ENCODE measurements at places on chromosomes 5 and 9. TPM values are rescaled to one million over a fixed set of nuclear protein-coding genes. Genes with fewer than 3 reads are reported as not detected.
A peak's percentile ranks its signal among the peaks of the same experiment; 100 is the strongest.

GRCh38 chr9:114430457-114430856 is 42.7 kb upstream of the AKNA start:
- peaks cover 5% of the 10 kb centered on the region for H3K4me1 ChIP-seq
- H3K27me3 ChIP-seq: no peaks in the 10 kb centered on the region
- H3K27ac ChIP-seq: no peak overlapping the region
- no peaks in the 10 kb centered on the region for H3K36me3 ChIP-seq
- no peak for DNase-seq
- no peak overlapping the region for H3K4me3 ChIP-seq

DNA sequence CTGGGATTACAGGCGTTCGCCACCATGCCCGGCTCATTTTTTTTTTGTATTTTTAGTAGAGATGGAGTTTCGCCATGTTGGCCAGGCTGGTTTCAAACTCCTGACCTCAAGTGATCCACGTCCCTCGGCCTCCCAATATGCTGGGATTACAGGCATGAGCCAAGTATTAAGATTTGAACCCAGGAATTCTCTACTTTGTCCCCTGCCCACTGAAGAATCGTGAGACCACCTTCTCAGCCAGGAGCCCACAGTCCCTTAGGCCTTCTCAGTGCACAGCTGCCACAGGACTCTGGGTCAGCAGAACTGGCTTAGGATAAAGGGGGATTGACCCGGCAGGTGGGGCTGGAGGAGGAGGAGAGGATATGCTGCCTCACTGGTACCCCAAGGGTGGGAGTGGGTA is 13.4 kb downstream of the OLFML2A start:
- no peaks in the 10 kb centered on the region for H3K27me3 ChIP-seq
- no peak overlapping the region for H3K27ac ChIP-seq
- H3K36me3 ChIP-seq: peaks cover 16% of the 10 kb centered on the region

GRCh38 chr5:108472237-108472636 is 90.3 kb upstream of the FBXL17 start:
- H3K4me3 ChIP-seq: no peak overlapping the region
- peaks cover 3% of the 10 kb centered on the region for H3K27me3 ChIP-seq
- no peak overlapping the region for H3K27ac ChIP-seq
- peaks cover 3% of the 10 kb centered on the region for H3K4me1 ChIP-seq
- H3K36me3 ChIP-seq: no peaks in the 10 kb centered on the region

- no peak overlapping the region for H3K4me3 ChIP-seq
- DNase-seq: no peak
- H3K4me1 ChIP-seq: peaks cover 5% of the 10 kb centered on the region
- no peaks in the 10 kb centered on the region for H3K36me3 ChIP-seq
Observed at GRCh38 chr9:97526895-97527575, 25.6 kb downstream of the TMOD1 start.

DNA sequence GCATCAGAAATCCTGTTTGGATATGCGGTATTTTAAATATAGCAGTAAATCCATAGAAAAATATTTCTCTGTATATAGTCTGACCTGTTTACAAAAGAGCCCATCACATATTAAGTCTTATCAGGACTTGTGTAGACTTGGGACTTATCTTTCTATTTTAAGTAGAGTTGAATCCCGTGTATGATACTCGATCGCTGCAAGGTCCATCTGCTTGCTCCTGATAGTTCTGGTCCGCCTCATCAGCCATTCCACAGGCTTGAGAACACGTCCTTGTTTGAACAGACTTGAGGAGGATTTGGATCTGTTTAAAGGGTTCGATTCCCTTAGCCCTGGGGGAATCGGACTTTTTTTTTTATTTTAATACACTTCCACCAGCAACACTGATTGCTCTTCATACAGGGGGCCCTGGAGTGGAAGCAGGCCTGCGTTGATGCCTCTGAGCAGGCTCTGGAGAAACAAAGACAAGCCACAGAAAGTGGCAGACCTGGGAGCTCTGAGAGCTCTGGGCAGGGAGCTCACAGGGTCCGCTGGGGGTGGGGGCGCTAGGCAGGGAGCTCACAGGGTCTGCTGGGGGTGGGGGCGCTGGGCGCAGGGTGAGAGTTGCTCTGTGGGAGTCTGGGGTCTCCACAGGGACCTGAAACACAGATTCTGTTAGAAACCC is 112.2 kb downstream of the MVB12B start:
- H3K27ac ChIP-seq: peak overlapping the region; percentile 45
- H3K4me1 ChIP-seq: peaks cover 11% of the 10 kb centered on the region
- no peak for DNase-seq
- H3K27me3 ChIP-seq: no peaks in the 10 kb centered on the region
- peaks cover 1% of the 10 kb centered on the region for H3K36me3 ChIP-seq

The EIF4E1B gene
- not detected for total RNA-seq

DNA sequence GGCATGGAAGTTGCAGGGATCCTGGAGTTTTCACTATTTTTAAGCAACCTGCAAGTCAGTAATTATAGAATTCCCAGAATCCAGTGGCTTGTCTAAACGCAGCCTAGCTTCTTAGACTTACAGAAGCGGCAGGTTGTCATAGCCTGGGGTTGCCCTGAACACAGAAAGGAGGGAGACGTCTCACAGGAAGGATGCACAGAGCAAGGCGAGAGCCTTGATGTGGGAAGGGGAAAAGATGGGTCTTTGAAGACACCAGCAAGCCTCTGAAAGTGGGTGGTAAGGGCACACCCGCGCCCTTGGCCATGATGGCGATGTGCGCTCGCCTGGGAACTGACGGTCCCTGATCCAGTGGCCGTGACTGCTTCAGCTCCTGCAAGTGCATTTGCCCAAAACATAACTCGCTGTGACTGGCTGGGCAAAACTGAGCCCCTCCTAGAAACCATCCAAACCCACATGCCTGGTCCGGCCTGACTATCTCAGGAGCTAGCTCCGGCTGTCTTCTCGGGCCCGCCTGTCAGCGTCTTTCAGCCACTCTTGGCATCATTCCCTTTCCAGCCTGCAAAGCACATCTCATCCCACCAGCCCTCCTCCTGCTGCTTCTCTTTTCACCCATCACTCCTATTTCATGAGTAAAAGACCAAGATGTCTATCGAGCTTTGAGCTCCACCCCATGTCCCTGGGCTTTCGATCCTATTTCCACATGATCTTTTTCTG is 17.1 kb downstream of the FBP1 start:
- no peak overlapping the region for H3K4me3 ChIP-seq
- peaks cover 1% of the 10 kb centered on the region for H3K36me3 ChIP-seq
- H3K27me3 ChIP-seq: peaks cover 2% of the 10 kb centered on the region
- H3K4me1 ChIP-seq: peaks cover 23% of the 10 kb centered on the region

- H3K36me3 ChIP-seq: no peaks in the 10 kb centered on the region
- H3K4me3 ChIP-seq: no peak overlapping the region
- no peaks in the 10 kb centered on the region for H3K4me1 ChIP-seq
- H3K27ac ChIP-seq: no peak overlapping the region
Observed at GRCh38 chr5:136703706-136704105, 338.4 kb upstream of the TRPC7 start.

DNA sequence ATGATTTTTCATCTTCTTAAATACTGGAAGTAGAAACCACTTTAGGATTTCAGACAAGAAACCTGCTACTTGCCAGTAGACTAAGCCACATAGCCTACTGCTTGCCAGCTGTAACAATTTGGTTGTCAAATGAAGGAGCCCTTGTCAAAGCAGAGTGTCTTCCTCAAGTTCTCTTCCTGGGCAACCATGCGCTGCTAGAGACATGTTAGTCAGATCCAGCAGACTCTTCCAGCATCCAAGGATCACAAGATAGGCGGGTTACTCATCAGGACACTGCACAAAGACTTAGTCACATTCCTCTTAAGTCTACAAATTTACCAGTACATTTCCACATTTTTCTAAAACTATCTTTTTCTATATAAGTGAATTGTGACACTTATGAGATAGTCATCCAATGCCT is 24.4 kb downstream of the SKIC3 start:
- H3K4me1 ChIP-seq: peaks cover 45% of the 10 kb centered on the region
- no peak overlapping the region for H3K27ac ChIP-seq
- H3K27me3 ChIP-seq: no peaks in the 10 kb centered on the region
- no peak for DNase-seq

DNA sequence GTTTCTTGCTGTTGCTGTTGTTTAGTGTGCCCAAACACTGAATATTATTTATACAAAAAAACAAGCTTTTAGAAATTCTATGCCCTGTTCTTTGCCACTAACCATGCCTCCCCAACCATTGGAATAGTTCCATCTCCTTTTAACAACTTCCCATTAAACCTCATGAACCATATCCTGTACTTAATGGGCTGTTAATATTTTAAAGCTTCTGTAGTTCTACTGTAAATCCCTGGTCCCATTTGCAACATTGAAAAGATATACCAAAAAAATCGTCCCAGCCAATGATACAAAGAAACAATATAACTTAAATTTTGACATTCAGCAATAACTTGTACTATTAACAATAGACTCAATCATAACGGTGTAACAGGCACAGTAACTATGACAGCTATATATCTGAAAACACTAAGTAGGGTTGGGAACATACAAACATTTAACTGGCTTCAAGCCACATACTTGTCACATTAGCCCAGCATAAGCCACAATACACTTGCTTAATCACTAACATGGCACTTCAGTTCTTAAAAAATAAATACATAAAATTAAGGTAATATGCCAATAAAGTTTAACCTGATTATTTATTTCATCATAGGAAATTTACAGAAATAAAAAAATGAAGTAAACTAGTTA is 86.1 kb downstream of the ADAMTS6 start:
- no peaks in the 10 kb centered on the region for H3K36me3 ChIP-seq
- no peak overlapping the region for H3K4me3 ChIP-seq
- DNase-seq: no peak
- H3K4me1 ChIP-seq: peaks cover 37% of the 10 kb centered on the region
- peak overlapping the region; percentile 77 for H3K27ac ChIP-seq
- H3K27me3 ChIP-seq: no peaks in the 10 kb centered on the region

DNA sequence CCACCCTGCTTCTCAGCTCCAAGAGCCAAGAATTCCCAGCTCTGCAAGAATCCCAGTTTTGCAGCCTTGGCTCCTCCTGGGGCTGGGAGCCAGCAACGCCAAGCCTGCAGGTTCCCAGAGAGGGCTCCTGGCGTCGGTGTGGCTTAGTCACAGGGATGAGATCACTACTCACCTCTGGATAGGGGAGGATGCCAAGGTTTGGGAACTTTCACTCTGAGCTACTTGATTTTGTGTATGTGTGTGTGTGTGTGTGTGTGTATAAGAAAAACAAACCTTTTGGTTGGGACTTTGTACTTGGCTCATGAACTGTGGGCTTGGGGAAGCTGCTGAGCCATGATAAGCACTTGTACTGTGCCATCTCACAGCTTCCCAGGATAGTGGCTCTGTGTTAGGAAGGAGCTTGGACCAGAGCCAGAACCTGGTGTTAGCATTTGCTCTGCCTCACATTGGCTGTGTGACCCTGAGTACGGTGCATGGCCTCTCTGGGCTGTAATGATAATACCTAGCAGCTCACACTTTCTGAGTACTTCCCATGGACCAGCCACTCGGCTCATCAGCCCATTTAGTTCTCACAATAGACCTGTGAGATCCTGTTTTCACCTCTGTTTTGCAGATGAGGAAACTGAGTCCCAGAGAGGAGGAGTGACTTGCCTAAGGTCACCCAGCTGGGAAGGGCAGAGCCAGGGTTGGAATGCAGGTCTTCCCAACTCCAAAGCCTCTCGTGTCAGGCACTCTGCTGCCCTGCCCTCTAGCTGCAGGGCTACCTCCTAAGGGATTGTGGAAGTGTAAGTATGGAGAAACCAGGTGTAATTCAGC is 41.4 kb upstream of the DAB2IP start:
- no peak for DNase-seq
- H3K27ac ChIP-seq: peak overlapping the region; percentile 68
- H3K4me3 ChIP-seq: no peak overlapping the region
- peaks cover 21% of the 10 kb centered on the region for H3K4me1 ChIP-seq
- no peaks in the 10 kb centered on the region for H3K36me3 ChIP-seq
- peaks cover 5% of the 10 kb centered on the region for H3K27me3 ChIP-seq

DNA sequence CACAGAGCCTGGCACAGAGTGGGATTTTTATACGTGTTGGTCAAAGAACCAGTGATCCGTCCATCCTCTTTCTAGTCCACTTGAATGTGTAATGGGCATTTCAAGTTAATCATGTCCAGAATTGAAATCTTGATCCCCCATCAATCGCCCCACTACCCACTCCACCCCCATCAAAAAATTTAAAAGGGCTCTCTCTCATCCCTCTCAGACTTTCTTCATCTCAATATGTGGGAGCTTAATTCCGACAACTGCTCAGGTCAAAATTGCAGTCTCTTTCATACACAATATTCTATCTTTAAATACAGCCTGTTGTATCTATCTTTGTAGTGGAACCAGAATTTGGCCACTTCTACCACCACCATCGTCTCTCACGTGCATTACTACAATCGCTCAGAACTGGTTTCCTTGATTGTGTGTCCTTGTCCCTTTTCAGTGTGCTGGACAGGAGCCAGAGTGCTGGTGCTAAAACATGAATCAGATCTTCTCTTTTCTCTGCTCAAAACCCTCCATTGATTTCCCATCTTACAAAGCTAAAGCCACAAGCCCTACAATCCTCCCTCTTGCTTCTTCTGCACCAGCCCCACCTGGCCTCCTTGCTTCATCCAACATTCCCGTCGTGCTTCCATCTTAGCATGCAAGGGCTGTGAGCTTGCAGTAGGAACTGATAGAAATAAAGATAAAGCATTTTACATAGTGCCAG is 786 bp upstream of the KIF3A start:
- peaks cover 3% of the 10 kb centered on the region for H3K36me3 ChIP-seq
- peaks cover 3% of the 10 kb centered on the region for H3K27me3 ChIP-seq
- peaks cover 23% of the 10 kb centered on the region for H3K4me1 ChIP-seq
- H3K4me3 ChIP-seq: peak overlapping the region; percentile 81
- no peak overlapping the region for H3K27ac ChIP-seq

DNA sequence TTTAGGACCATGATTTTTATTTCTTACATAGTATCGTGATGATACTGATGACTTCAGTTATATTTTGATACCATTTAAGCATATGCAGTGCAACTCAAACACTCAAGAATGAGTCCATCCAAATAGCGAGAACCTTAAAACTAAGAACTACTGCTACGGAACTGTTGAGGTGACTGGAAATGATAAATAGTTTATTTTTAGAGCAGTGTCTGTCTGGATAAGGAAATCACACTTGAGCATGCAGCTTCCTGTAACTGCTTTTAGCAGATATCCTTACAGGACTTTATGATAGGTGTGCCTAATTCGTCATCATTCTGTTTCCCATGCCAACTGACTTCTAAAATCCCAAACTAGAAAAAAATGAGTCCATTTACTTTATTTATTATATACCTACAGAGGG is 85.5 kb downstream of the ADGRV1 start:
- no peak overlapping the region for H3K27ac ChIP-seq
- H3K36me3 ChIP-seq: no peaks in the 10 kb centered on the region
- H3K4me3 ChIP-seq: no peak overlapping the region
- H3K4me1 ChIP-seq: peaks cover 9% of the 10 kb centered on the region
- DNase-seq: no peak
- H3K27me3 ChIP-seq: no peaks in the 10 kb centered on the region

The PIP5KL1 gene
- 4.3 TPM for total RNA-seq

The GLRX gene
- total RNA-seq: 18.3 TPM

GRCh38 chr5:128498844-128499455 is 39.1 kb downstream of the FBN2 start:
- peaks cover 16% of the 10 kb centered on the region for H3K36me3 ChIP-seq
- peaks cover 35% of the 10 kb centered on the region for H3K4me1 ChIP-seq
- no peak overlapping the region for H3K4me3 ChIP-seq
- DNase-seq: no peak
- no peak overlapping the region for H3K27ac ChIP-seq

Data from chondrocyte (in vitro differentiated cells).